Left renal pelvis (tissue), 4 donors: ENCODE measurements at places on chromosomes 13 and 19. TPM values are rescaled to one million over a fixed set of nuclear protein-coding genes. Genes with fewer than 3 reads are reported as not detected.

The RPS28 gene
- polyA plus RNA-seq: 334 TPM

The ATP7B gene
- 20.0 TPM for polyA plus RNA-seq

DNA sequence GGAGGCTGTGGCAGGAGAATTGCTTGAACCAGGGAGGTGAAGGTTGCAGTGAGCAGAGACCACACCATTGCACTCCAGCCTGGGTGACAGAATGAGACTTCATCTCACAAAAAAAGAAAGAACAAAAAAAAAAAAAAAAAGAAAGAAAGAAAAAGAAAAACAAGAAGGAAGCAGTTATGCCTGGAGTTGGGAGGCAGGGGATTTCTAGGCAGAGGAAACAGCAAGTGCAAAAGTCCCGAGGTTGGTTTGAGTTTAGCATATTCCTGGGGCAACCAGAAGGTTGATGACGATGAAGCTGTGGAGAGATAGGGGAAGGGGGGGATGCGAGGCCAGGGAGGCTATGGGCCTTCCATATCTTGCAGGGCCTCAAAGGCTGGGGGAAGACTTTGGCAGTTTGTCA is 11.5 kb upstream of the EML2 start:
- DNase-seq: no peak

The FBXO27 gene
- 3.9 TPM for polyA plus RNA-seq
